ENCODE measurements at places on chromosomes 7 and 10. TPM values are rescaled to one million over a fixed set of nuclear protein-coding genes. Genes with fewer than 3 reads are reported as not detected.

- DNase-seq, result no peak
These were observed 48.7 kb downstream of the CLIP2 start for GRCh38 chr7:74337926-74338325.

DNA sequence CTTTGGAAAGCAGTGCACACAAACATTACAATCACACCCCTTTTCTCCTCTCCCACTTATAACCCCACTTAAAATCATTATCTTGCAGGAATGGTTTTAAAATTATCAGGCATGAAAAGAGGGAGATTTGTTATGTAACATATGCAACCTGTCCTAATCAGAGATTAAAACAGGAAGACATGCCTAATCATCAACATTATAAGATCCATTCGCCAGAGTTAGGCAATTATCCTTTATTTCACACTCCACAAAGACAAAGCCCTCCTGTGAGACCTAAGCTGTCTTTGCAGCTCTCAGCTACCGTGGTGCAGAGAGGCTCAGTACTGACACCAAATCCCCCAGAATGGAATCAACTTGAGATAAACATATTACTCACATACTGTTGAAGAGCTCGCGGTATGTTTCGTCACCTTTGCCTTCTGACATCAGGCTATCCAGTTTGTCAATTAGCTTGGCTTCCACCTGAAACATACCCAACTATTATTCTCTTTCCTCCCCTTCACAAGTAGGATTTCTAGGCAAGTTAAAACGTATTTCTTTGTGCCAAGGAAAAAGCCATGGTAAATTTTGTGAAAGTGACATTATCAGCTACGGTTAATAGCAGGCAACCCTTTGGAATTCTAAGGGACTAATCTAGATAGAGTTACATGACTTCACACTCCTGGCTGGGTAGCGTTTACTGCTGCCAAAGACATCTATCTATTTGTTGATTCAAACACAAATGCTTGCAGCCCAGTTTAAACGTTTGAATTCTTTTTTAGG lies 226.2 kb upstream of the IMMP2L start:
- no peak for DNase-seq

GRCh38 chr10:74650613-74651012 lies 175.8 kb upstream of the KAT6B start:
- DNase-seq, result no peak

DNA sequence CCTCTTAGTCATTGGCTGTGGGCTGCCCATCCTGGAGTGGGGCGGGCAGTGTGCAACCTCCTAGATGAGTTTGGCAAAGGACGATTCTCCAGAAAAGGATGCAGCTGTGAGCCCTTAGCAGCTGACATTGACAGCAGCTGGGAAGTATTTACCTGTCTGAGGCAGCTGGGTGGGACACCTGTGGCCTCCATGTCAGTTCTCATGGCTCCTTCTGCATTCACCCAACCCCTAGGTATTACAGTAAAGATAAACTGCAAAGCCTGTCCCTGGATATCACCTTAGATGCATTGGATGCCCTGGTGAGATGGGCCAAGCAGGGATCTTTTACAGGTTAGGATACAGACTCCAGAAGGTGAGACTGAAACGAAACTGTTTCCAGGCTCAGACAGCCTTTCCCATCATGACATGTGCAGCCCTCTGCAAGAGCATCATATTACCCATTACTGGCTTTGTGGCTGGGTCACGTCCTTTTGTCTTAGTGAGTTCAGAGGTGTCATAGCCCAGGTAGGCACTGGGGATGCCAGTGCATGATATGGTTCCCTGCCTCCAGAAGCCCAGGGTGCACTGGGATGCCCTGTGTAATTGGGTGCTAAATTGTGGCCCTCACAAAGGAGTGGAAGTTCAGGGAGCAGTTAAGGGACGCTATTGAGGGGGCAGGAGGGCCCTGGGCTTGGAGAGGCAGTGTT lies 28.9 kb downstream of the MINDY4 start:
- DNase-seq, result no peak

GRCh38 chr10:110487411-110488331 lies 10.0 kb upstream of the DUSP5 start:
- peak; percentile 94 for DNase-seq

GRCh38 chr10:49733866-49734265 lies 28.3 kb downstream of the OGDHL start:
- no peak for DNase-seq

DNA sequence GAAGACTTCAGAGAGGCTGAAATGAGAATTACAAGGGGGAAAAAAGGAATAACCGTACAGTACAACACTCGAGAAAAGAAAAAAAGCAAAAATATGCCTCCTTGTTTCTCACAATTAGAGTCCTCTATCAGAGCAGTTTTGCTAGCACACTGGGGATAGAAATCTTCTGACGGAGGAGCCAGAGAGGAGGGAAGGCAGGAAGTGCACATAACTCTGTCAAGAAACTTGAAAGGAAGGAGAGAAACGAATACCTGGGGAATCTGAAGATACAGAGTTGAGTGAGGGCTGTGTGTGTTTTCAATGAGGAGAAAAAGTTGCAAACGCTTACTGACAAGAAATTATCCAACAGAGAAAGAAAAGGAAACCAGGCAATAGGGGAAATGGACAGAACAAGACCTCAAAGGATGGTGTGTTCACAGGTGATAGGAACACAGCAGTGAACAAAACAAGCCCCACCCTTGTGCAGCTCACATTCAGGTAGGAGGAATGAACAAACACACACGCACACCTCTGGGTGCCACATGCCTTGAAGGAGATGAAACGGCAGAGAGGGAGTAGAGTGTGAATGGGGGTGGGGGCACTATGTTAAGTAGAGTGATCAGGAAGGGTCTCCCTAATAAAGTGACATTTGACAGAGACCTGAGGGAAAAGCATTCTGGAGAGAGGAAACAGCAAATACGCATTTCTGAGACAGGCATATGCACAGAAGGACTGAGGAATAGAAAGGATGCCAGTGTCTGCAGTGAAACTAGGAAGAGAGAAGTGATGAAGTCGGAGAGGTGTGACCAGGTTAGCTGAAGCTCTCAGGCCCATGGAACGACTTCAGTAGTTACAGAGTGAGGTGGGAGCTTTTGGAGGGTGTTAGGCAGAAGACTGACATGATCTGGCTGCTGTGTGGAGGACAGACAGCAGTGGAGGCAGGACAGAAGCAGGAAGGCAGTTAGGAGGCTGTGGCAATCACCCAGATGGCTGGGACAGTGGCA lies 46.7 kb upstream of the SPOCK2 start:
- DNase-seq, result no peak

GRCh38 chr10:42939237-42939636 lies 137.6 kb upstream of the RET start:
- DNase-seq, result no peak

- no peak for DNase-seq
These were observed 70.7 kb upstream of the PRSS58 start for GRCh38 chr7:142328551-142328950.

- no peak for DNase-seq
These were observed 93.9 kb upstream of the HABP2 start for GRCh38 chr10:113458944-113459343.

DNA sequence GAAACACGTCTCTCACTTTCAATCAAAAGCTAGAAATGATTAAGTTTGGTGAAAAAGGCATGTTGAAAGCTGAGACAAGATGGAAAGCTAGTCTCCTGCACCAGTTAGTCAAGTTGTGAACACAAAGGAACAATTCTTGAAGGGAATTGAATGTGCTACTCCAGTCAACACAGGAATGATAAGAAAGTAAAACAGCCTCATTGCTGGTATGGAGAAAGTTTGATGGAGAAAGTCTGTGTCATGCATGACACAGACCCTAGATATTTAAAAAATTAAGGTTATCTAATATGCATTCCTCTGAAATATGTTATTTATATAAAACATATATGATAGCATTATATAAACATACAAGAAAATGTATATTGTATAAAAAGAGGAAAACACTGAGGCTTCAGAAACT lies 699.4 kb upstream of the FZD8 start:
- DNase-seq, result no peak

DNA sequence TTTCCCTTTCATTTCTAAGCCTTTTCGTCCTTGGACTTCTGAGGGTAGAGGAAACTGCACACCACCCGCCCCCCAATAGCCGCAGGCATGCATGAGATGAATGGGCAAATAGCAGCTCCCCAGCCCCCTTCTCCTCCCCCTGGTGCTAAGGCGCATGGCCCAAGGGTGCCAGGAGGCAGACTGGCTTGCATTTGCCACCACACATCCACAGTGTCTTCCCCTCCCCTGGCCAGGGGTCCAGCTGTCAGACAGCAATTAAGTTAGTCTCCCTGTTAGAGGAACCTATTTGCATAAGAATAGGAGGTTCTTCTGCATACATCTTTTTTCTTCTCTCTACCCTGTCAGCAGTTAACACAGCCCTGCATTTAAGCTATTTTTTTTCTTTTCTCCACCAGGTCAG lies 20.2 kb downstream of the TOMM7 start:
- no peak for DNase-seq

DNA sequence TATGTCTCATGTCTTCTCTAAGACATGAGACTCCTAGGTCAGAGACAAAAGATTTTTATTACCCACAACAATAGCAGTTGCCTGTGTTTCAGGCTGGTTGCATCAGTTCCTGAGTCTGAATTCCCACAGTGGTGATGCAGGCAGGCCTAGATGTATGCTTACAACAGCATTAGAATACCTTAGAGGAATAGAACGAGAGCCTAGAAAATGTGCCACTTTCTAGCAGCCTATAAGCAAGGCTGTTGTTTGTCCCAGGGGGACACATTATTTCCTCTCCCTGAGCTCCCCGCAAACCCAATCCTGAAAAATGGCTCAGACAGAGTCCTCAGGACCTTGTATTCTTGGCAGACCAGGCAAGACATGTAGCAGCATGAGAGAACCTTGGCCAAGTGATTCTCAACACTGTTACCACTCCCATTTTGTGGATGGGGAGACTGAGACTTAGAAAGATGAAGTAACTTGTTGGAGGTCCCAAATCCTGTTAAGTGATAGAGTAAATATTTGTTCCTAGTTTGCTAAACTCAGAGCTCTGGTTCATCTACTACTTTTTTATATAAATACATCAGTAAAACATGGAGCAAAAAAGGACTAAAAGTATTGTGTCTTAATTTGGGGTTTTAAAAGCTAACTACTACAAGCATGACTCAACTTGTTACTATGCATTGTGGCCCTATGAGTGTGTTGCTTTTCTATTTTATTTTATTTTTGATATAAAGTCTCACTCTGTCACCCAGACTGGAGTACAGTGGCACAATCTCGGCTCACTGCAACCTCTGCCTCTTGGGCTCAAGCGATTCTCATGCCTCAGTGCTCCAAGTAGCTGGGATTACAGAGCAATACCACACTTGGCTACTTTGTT lies 14.2 kb downstream of the VTI1A start:
- DNase-seq, result no peak

Gene AUTS2
- 2.3 TPM for total RNA-seq

Gene GPRIN2
- total RNA-seq, result 6.3 TPM

Gene LRRD1
- not detected for total RNA-seq

Gene SPDYE9
- total RNA-seq, result not detected

Gene PBLD
- 1.4 TPM for total RNA-seq

Gene ASB10
- not detected for total RNA-seq

Gene SAP25
- not detected for total RNA-seq

Gene ADRB1
- 0.30 TPM for total RNA-seq

Gene LRRC18
- total RNA-seq, result not detected

Gene PON3
- not detected for total RNA-seq
